ENCODE measurements at places on chromosomes 5 and 9.

GRCh38 chr9:33161589-33162132 is 5.5 kb downstream of the B4GALT1 start:
- no peak for DNase-seq

GRCh38 chr5:174542471-174542870 is 181.9 kb upstream of the MSX2 start:
- DNase-seq = no peak

GRCh38 chr9:114223564-114224246 is 68.4 kb downstream of the COL27A1 start:
- DNase-seq = no peak

- DNase-seq = no peak
Measured at GRCh38 chr9:10774051-10774450, 161.2 kb upstream of the PTPRD start.

- no peak for DNase-seq
Measured at GRCh38 chr5:76456258-76456657, 53.2 kb downstream of the IQGAP2 start.

DNA sequence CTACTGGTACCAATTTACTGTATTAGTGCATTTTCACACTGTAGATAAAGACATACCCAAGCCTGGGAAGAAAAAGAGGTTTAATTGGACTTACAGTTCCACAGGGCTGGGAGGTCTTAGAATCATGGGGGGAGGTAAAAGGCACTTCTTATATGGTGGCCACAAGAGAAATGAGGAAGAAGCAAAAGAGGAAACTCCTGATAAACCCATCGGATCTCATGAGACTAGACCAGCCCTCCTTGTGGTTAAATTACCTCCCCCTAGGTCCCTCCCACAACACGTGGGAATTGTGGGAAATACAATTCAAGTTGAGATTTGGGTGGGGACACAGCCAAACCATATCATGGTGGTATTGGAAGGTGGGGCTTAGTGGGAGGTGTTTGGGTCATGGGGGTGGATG is 56.5 kb upstream of the SPDL1 start:
- DNase-seq = no peak

GRCh38 chr9:34501889-34502425 is 20.8 kb downstream of the ENHO start:
- DNase-seq = peak; percentile 93

GRCh38 chr5:30183795-30184194 is 1009.7 kb upstream of the CDH6 start:
- DNase-seq = no peak

GRCh38 chr5:132389051-132389331 is 19.5 kb downstream of the SLC22A5 start:
- no peak for DNase-seq

GRCh38 chr5:17289681-17290539 is 72.5 kb downstream of the BASP1 start:
- DNase-seq = no peak

GRCh38 chr5:90134892-90135291 is 274.7 kb downstream of the CETN3 start:
- no peak for DNase-seq

GRCh38 chr5:55564721-55565120 is 30.0 kb upstream of the PLPP1 start:
- no peak for DNase-seq

DNA sequence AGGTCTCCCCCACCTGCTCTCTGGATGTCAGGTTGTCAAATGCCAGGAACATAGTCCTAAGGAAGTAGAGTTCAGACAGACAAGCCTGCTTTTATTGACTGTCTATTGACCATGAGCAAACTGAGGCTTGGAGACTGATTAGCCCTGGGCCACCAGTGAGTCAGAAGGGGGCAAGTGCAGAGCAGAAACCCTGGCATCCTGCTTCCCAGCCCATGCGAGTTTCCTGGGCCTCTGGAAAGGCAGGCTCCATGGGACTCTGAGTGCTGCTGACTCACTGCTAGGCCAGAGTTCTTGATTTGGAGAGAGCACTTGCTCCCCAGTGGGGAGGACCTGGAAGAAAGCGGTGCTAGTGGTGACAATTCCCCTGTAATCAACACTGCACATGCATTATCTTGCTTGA is 2.8 kb upstream of the HBEGF start:
- DNase-seq = no peak

GRCh38 chr9:95027914-95028852 is 289.3 kb downstream of the FANCC start:
- DNase-seq = no peak

DNA sequence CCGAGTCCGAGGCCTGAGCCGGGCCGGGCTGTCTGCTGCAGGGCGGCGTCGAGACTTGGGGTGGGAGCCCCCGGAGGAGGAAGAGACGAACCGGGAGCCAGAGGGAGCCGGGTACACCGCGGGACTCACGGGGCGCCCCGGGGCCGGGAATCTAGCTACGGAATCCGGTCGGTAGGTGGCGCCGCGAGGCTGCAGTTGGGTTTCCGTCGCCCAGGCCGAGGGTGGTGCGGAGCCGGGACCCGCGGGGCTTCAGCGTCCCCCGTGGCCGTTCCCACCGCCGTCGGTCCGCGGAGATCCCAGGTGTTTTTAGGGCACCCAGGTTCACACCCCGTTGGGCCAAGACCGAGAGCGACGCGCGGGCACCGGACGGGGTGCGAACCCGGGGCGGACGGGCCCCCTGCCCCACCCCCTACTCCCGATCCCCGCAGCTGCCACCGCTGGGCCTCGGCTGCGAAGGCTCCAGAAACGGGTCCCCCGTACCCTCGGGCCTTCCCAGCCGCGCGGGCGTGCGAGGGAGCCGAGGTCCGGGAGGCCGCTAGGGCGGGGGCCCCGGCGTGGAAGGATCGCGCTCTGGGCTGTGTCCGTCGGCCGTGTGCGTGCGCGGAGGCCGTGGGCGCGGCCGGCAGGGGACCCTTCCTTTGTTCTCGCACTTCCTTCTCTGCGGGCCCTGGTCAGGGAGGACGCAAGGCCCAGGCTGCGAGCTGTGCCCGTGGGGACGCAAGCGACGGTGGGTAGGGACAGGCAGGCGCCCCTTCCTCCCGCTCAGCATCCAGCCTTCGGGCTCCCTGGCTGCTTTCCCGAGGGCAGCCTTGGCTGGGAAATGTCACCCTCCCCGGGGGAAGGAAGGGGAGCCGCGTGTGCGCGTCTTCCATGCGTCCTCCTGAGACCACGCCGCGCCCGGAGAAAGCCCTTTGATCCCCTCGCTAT is 146.6 kb downstream of the GAPVD1 start:
- DNase-seq = peak; percentile 29

DNA sequence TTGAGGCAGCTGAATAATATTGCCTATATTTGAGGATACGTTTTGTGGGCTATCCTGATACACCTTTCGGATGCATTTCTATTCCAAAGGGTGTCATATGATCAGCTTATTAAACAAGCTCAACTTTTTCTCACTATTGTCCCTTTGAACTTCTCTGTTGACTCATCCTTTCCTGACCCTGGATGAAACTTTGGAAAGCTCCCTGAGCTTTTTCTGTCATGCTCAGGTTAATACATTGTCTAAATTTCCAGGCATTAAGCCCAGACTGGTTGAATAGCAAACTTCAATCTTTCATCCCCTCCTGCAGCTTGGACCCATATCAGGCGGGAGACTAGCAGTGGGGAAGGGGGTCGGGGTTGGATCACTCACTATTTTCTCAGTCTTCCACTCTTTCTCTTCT is 104.9 kb upstream of the PTPN3 start:
- no peak for DNase-seq

DNA sequence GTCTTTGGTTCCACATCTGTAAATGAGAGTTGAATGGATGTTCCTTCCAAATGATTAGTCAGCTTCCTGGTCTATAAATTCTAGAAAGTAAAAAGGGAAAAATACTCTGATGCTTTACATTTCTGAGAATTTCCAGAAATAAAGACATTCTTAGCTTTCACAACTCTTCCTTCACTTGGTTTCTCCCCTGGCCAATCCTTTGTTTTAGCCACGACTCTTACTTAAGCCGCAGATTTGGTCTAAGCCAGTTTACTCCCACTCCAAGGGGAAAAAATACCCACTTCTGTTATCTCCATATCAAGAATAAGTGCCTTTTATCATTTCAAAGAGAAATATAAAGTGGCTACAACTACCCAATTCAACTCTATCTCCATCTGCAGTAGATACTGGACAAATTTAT is 29.7 kb downstream of the PWWP2A start:
- DNase-seq = no peak

GRCh38 chr5:127565586-127566270 is 48.3 kb downstream of the PRRC1 start:
- no peak for DNase-seq

- no peak for DNase-seq
Measured at GRCh38 chr5:10688651-10689171, 72.3 kb downstream of the DAP start.

DNA sequence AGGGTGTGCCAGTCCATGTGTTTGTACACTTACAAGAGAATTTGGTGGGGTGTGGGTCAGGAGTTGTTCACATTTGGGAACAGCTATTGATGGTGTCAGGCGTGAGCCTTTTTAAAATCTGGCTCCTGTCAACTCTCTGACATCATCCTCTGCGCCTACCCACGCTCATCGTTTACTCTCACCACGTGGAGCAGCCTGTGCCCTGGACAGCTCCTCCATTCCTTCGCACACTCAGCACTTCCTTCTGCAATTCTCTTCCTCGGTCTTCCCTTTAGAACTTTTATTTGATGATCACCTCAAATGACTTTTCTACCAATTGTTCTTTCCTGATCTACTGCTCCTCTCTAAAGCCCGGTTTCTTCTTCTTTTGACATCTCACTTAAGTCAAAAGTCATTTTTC is 42.1 kb upstream of the GNAQ start:
- no peak for DNase-seq

GRCh38 chr5:83538786-83539462 is 67.4 kb downstream of the VCAN start:
- no peak for DNase-seq

DNA sequence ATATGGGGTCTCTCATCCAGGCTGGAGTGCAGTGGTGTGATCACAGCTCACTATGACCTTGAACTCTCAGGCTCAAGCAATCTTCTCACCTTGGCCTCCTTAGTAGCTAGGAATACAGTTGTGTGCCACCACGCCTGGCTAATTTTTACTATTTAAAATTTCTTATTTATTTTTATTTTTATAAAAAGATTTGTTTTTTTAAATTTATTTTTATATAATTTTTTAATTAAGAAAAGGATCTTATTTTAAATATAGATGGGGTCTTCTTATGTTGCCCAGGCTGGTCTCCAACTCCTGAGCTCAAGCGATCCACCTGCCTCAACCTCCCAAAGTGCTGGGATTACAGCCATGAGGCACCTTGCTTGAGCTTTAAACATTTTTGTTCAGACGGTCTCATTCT is 2.4 kb upstream of the ZCCHC7 start:
- DNase-seq = no peak

- no peak for DNase-seq
Measured at GRCh38 chr5:58201922-58202648, 257.8 kb downstream of the PLK2 start.

DNA sequence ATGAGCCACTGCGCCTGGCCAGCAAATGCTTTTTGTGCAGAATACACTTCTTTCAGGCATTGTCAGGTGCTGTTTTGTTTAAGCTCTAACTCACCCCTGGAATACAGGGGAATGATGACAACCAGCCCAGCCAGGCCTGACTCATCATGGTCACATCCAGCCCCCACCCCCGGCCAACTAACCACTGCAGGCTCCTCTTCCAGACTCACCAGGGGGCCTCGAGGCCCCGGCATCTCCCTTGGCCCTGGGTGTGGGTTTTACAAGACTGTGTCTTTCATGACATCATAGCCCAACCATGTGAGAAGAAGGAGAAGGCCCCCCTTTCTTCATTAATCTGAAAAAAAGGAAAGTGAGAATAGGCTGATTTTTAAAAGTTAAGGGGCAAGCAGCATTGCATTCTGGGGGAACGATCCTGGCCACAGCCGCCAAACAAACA is 35.5 kb downstream of the OLFML2A start:
- DNase-seq = no peak

GRCh38 chr9:126752376-126752775 is 52.5 kb upstream of the ZBTB43 start:
- DNase-seq = no peak

DNA sequence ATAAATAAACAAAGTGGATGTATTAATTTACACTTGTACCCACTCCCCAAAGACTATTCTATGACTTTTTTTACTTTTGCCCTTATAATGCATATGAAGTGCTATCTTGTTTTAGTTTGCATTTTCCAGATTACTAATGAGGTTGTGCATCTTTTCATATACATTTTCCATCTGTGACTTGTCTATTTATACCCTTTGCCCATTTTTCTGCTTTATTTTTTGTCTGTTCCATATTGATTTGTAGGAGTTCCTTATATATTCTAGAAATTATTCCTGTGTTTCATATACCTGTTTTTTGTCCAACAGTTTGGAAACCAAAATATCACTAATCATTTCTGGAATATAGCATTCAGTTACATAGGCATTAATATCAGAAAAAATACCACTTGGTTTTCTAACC is 54.0 kb upstream of the SLC30A5 start:
- DNase-seq = no peak

DNA sequence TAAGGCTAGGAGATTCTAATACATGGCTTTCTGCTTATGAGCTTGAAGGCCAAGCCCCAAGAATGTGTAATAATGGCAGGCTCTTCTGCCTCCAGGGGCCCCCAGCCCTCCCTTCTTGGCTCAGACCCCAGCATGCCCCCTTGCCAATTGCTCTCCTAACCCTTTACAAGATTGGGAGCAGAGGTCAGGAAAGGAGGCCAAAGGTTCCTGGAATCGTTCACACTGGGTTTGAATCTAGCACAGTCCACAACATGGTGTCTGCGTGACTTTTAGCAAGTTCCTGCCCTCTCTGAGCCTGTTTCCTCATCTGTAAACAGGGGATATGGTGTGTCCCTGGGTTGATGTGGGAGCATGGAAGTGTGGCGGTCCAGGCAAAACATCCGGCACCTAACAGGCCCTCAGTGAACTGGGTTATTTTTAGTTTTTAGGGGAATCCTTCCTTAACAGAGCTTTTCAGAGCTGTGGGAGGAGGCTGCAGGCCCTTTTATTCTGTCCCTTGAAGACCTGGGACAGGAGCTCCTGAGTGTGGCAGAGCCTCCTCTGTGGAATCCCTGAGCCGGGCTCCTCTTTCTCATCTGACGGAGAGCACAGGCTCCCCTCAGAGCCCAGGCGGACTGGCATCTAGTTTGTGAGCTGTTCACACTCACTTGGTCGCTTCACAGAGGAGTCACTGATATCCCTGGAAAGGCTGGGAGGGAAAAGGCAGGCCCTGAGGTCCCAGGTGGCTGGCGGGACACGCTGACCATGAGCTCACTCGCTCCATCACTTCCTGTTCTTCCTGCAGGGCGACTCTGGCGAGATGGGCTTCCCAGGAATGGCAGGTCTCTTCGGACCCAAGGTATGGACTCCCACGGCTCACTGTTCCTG is 23.4 kb upstream of the ORM1 start:
- DNase-seq = no peak
